ENCODE measurements at places on chromosomes 2 and 18.

DNA sequence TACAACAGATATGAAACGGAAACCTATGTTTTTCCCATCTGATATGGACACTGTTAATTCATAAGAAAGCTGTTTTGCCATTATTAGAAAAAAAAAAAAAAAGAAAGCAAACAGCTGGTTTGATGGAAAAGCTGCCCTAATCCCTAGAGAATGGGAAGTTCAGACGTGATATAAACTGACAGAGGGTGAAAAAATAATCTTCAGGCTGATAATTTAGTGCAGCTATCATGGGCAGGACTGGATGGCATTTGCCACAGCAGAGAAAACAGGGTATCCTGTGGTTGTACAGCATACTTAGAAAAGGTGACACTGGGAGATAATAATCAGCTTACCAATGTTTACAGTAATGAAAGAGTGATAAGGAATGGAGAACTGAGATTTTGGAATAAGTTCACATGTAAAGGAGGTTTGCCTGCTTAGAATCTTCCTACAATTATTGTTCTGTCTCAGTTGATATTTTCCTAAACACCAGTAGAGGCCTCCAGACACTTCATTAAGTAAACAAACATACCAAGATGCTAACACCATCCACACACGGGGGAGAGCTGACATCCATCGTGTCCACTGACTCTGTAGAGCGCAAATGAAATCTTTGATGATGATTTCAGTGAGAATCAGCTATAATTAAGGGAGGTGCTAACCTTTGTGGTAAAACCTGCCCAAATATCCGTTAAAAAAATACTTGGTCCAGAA, 211.6 kb upstream of the MMADHC start:
- no peak for DNase-seq

GRCh38 chr18:36532394-36532793, 234.9 kb downstream of the FHOD3 start:
- DNase-seq, result no peak

- no peak for DNase-seq
These were observed 109.0 kb downstream of the CERS6 start for GRCh38 chr2:168565112-168565511.

DNA sequence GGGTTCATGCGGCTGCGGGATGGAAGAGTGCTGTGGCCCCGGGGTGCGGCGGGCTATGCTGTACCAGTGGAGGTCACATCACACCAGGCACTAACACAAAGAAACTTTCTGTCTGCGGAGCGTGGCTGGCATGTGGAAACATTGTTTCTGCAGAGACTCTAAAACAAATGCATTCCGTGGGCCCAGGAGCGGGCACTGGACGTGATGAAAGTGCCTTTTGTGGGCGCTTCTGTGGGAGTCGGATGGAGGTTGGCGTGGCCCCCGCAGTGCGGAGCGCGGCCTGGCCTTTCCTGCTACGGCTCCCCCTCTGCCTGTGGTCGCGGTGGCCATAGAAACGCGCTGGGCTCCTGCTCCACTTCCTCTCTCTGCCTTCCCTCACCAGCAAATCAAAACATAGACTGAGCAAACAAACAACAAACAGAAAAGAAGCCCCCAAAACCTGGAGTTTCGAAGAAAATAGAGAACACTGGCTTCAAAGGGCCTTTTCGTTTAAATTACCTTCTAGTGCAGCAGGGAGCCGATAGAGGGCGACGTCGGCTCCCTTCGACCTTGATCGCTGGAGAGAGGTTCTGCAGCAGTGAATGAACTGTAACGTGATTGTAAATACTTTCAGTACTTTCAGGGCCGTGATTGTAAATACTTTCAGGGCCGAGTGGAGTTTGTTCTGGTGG, 51.4 kb downstream of the KIF5C start:
- DNase-seq, result peak; percentile 62

- DNase-seq, result no peak
These were observed 15.5 kb upstream of the CD8A start for GRCh38 chr2:86806059-86806857.

GRCh38 chr18:72869226-72870185, 1.7 kb upstream of the NETO1 start:
- DNase-seq, result no peak

GRCh38 chr2:11925295-11926066, 179.0 kb downstream of the LPIN1 start:
- no peak for DNase-seq

DNA sequence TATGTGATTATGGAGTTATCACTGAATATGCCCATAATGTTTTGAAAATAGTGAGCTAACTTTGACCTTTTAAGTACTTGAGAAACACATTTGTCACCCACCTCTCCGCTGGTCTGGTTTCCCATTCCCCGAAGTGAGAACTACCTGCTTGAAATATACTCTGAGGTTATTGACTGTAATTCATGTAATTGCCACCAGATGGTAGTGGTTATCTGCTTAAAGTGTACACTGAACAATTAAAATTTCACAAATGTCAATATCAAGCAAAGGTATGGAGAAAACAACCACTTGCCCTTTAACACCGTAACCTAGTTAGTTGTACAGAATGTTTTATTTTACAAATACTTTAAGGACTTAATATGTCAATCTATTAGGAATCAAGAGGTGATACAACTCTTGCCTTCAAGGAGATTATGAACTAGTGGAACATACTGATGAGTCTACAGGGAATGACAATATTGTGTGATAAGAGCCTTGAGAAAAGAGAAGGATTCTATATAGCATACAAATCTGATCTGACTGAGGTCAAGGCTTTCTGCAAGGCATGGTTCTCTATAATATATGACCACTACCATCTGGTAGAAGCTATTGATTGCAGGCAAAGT, 316.8 kb upstream of the KCNH7 start:
- DNase-seq, result no peak

- no peak for DNase-seq
These were observed 86.4 kb downstream of the EML6 start for GRCh38 chr2:54809819-54810218.

DNA sequence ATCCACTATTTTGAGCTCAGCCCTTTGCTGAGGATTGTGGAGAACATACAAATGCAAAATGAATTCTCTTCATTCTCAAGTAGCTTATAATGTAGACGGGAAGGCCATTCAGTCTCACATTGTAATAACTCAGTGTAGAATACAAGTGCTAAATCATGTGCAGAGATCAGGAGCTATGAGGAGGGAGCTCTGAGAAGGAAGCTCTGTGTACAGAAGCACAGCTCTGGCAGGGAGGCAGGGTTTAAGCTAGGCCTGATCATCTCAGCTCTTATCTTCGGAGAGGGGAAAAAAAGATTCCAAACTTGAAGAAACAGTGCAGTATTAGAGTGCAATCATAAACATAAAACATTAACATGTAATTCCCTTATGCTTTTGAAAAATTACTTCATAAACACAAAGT, 291.1 kb upstream of the SKOR2 start:
- DNase-seq, result no peak

- DNase-seq, result peak; percentile 68
These were observed 8.6 kb upstream of the KCNE4 start for GRCh38 chr2:223043164-223043941.
